Stimulated activated CD4-positive, alpha-beta T cell treated with anti-CD3 and anti-CD28 coated beads, TNF-alpha, amount 100 ng/mL, for 24 hours (primary cell): ENCODE measurements at places on chromosomes 1 and 21.

DNA sequence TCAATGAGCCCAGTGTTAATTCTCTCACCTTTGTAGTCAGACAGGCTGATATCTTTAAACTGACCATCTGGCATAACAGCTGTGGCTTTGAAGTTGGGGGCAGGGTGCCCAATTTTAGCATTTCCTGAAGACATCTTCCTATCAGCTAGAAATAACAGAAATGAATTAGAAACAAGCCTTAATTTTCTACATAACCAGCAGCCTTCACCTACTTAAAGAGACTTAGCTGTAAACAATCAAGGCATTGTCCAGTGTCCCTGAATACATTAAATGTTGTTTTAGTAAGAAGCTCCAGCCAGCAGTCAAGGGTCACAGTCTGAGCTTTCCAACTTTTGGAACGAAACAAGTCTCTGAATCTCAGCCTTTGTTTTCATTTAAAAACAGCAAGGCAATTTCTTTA is 2.8 kb downstream of the PRDX1 start:
- DNase-seq = no peak

DNA sequence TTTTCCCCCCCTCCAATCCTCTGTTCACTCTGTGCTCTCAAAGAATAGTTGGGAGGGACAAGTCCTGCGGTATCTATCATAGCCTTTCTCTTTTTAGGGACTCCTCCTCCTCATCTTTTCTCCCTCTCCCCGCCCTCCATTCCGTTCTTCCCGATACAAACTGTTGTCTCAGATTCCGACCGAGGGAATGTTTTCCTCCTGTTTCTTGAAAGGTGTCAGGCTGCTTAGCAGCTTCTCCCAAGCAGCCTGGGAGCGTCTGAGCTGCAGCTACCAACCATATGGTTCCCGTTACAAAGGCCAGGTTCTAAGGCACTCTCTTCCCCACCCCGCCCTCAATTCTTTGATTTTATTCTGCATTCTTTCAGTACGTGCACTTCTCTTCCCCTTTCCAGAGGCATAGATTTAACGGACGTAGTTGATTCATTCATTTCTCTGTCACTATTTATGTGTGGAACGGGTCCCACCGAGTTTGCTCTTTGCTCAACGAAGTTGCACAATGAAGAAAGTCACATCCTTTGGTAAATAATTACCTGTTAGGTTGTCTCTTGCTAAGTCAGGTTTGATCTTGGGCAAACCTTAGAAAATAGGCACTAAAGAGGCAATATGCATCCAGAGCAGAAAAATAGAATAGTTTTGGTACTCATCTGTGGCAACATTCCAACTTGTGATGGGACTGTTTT is 2.8 kb downstream of the ADGRL2 start:
- DNase-seq = no peak

GRCh38 chr1:232319518-232320210 is 310.3 kb downstream of the SIPA1L2 start:
- DNase-seq = no peak

GRCh38 chr1:164846731-164847691 is 288.0 kb downstream of the PBX1 start:
- DNase-seq = no peak

DNA sequence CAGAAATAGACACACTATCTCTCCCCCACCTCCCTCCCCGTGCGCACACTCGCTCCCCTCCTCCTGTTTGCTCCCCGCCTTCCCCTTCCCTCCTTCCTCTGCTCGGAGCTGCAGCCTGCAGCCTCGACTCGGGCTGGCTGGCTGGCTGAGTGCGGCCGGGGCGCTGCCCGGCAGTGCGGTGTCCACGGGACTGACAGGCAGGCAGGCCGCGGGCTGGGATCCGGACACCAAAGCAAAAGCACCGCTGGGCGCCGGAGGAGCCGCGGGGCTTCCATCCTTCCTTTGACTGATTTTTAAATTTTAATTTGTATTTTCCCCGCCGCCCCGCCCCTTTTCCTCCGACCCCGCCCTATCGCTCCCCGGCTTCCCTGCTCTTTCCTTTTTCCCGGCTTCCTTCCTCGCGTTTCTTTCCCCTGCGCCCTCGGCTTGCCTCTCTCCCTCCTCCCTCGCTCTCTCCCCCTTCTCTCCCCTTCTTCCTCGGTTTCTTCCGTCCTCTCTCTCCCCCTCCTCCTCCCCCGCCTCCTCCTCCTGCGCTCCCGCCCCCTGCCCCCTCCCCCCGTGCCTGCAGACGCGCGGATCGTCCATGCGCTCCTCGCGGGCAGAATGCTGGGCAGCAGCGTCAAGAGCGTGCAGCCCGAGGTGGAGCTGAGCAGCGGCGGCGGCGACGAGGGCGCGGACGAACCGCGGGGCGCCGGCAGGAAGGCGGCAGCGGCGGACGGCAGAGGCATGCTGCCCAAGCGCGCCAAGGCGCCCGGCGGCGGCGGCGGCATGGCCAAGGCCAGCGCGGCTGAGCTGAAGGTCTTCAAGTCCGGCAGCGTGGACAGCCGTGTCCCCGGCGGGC is 109.4 kb downstream of the NAV1 start:
- no peak for DNase-seq

- DNase-seq = no peak
These were observed 20.0 kb upstream of the RD3 start for GRCh38 chr1:211511947-211512346.

GRCh38 chr21:37904856-37905255 is 11.4 kb downstream of the KCNJ6 start:
- DNase-seq = no peak

GRCh38 chr1:242030071-242030470 is 31.2 kb upstream of the MAP1LC3C start:
- no peak for DNase-seq

- no peak for DNase-seq
These were observed 87.9 kb downstream of the RPS6KC1 start for GRCh38 chr1:213138892-213139291.

DNA sequence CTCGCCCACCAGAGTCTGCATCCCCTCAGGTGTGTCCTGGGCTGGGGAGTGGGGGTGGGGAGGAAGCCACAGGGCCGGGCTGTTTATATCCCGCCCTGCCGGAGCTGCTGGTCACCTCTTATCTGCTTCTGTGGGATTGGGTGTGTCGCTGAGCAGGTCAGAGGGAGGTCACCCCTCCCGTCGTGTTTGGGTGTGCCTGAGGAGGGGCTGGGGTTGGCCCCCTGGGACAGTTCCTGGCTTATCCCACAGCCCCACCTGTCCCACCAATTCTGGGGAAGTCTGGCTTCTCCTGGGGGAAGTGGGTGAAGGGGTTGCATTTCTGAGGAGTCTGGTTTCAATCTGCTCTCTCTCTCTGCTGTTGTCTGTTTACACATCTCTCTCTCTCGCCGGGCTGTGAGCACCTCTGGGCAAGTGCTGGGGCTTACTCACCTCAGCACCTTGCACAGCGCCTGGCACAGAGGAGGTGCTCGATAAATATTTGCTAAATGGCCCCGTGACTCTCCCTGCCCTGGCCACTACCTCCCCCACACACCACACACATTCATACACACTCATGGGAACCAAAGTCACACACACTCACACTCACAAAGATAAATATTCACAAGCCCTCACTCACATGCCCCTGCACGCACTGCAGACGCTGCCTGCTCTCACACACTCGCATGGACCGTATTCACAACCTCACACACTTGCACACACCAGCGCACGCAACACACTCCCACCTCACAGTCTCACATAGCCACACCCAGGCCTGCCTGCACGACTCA is 8.3 kb downstream of the ELF3 start:
- no peak for DNase-seq

DNA sequence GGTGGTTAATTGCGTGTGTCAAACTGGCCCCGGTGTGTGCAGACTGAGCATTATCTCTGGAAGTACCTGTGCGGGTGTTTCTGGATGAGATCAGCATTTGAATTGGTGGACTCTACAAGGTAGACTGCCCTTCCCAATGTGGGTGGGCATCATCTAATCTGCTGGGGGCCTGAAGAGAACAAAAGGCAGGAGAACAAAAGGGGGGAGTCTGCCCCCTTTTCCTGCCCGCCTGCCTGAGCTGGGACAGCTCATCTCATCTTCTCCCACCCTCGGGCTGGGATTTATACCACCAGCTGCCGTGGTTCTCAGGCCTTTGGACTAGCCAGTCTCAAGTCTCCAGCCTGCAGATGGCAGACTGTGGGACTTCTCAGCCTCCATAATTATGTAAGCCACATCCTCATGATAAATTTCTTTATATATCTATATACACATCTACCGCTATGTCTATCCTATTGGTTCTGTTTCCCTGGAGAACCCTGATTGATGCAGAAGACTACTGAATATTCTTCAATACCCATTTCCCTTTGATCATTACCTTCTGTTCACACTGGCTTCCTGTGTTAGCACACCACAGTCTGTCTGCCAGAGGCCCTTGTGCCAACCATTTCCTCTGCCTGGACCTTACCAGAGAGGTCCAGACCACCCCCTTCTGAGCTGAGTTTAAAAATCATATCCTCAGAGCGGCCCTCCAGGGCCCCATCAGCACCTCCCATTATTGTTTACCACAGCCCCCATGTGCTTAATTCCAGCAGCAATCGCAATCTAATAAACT is 25.2 kb downstream of the RCAN1 start:
- no peak for DNase-seq

- no peak for DNase-seq
These were observed 15.9 kb upstream of the TSPEAR start for GRCh38 chr21:44727321-44727720.

GRCh38 chr1:168689726-168690602 is 39.0 kb downstream of the DPT start:
- DNase-seq = no peak

DNA sequence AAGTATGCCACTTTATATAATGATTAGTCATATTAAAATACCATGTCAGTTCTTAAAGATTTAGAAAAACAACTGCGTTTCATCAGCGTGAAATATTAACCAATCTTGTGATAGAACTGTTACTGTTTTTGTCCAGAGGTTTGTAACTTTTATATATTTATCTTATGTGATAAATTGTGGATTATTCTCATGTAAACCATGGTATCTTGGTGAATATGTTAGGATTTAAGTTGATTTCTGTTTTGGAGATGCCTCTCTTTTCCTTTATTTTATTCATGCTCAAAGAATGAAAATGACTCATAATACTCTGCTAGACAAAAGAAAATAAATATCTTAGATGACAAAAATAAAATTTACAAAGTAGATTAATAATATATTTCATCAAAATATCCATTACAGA is 88.4 kb downstream of the ADGRL4 start:
- DNase-seq = no peak

DNA sequence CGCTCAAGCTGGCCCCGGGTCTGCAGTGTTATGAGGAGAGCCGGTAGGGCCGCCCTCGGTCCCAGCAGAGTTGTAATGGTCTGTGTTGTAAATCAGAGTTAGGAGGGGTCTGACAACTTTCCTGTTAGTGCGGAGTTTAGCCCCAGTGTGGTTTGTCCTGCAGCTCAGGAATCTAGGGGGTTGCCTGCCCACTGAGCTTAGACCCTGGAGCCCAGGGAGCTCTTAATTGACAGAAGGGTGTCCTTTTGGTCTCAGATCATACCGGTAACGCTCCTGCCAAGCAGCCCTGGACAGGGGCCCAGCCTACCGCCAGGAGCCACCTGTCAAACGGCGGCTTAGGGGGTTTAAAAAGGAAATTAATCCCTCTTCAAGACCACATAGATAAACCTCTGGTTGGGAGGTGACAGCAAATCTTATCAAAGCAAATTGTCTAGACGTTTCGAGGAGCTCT is 164.4 kb downstream of the DYRK1A start:
- no peak for DNase-seq

DNA sequence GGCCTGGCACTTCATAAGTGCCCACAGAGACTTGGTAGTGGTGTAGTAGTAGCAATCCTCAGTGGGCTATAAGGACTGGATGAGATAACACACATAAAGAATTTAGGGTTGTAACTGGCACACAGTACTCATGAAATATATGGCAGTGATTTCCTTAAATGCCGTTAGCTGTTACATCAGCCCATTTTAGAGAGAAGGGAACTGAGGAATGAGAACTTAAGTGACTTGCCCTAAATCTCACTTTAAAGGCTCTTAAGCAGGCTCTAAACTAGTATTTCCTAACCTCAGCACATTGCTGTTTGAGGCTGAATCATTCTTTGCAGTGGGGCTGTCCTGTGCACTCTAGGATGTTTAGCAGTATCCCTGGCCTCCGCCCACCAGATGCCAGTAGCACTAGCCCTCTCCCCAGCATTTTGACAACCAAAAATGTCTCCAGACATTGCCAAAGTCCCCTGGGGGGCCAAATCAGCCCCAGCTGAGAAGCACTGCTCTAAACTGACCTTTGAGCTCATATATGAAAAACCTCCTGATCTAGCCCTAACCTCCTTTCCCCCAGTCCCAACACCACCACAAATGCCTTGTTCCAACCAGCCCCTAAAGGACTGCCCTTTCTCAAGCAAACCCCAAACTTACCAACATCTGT is 11.6 kb downstream of the CAMK2N1 start:
- no peak for DNase-seq

- no peak for DNase-seq
These were observed 29.0 kb downstream of the WNT3A start for GRCh38 chr1:228035844-228036243.

DNA sequence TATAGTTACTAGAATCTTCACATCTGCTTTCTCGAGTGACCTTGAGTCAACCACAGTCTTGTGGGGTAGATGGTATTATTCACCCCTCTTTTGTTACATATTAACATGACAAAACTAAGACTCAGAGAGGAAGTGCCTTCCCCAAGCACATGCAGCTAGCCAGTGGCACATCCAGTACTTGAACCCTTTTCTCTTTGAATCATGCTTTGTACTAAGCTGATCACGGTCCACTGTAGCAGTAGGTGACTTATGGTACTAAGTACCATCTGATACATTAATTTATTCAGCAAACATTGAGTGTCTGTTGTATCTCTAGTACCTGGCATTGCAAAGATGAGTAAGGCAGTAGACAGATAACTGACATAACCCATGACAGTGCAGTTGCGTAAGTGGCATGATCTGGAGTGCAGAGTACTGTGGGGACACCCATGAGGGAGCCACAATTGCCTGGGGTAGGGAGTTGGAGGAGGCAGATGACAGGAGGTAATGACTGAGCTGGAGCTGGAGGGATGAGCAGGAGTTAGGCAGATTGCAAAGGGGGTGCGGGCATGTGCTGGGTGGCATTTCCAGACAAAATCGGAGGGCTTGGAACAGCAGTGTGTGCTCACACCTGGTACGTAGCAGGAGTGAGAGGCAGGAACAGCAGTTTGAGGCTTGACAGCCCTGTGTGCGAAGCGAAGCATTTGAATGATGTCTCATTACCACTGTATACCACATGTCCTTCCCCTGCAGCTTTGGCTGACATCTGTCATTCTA is 29.8 kb downstream of the UCK2 start:
- no peak for DNase-seq

- no peak for DNase-seq
These were observed 10.2 kb downstream of the TNFRSF14 start for GRCh38 chr1:2566101-2567045.
